Stimulated activated CD4-positive, alpha-beta T cell treated with anti-CD3 and anti-CD28 coated beads, Interleukin-2, amount 100 ng/mL, for 4 hours (primary cell): ENCODE measurements at places on chromosomes 1 and 21.

DNA sequence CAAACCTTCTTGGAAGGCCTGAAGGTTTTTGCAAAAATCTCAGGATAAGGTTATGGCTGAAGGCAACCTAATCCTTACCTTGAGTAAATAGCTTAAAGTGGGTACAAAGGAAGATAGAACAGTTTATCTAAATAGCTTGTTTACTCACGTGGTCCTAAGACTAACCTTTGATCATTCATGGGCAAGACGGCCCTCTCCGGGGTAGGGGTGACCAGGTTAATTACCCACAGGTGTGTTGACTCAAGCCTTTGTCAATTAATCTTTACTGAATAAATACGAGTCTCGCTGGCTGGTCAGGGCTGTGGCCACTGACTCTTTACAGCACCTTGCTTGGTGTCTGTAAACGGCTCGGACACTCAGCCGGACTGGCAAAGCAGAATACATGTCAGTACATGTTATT, 10.8 kb downstream of the AADACL4 start:
- DNase-seq = no peak

DNA sequence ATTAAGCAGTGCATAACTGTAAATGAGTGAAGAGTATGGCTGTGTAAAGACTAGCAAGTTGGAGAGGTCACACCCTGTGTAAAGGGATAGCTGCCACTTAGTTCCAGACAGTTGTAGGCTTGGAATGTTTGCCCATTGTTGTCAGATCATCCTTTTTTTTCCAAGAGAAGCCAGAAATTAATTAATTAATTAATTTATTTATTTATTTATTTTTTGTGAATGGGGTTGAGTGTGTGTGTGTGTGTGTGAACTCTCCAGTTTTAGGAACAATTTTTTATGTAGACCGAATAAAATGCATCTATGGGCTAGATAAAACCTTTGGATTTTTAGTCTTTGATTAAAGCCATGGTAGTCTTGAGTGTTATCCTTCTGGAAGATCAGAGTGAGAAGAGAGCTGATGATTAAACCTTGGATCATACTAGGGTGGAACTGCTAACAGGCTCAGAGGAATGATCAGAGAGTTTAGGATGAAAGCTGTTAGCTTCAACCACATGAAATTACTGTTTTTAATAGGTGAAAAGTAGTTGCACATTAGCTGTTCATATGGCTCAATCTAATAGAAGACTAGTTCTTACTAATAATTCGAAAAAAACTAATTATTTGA, 58.4 kb downstream of the OSBPL9 start:
- DNase-seq = no peak

GRCh38 chr1:232806186-232806510, 932 bp downstream of the MAP10 start:
- no peak for DNase-seq

DNA sequence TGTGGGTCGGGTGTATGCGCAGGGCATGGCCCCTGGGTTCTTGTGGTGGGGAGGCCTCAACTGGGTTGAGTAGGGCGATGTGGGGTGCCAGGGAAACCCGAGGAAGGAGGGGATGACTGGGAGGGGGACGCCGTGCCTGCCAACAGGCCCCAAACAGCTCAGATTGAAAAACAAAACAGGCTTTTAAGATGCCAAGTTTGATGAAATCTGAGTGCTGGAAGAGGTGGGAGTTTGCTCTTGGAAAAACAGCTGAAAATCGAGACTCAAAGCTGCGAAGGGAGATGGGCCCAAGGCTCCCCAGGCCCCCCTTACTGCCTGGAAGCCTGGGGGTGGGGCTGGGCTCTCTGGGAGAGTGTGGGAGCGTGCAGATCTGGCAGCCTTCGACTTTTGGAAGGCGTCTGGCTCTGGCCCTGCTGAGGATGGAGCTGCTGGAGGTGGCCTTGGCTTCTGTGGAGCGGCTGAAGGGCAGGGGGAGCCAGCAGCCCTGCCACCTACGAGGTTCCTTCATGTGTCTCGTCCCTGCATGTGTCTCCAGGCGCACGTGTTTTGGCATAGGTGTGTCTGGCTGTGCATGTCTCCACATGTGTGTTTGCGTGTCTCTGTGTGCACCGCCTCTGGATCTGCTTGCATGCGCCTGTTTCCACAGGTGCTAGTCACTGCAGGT, 33.3 kb downstream of the PTPRF start:
- no peak for DNase-seq

- no peak for DNase-seq
Measured at GRCh38 chr1:246145900-246146299, 361.2 kb downstream of the SMYD3 start.

DNA sequence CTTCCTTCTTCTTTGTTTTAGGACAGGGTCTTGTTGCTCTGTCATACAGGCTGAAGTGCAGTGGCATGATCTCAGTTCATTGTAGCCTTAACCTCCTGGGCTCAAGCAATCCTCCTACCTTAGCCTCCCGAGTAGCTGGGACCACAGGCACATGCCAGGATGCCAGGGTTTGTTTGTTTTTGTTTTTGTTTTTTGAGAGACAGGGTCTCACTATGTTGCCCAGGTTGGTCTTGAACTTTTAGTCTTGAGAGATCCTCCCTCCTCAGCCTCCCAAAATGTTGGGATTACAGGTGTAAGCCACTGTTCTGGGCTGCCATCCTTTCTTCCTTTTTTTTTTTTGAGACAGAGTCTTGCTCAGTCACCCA, 56.5 kb upstream of the SLC45A1 start:
- no peak for DNase-seq

GRCh38 chr1:36968730-36969129, 65.6 kb downstream of the GRIK3 start:
- no peak for DNase-seq

- DNase-seq = no peak
Measured at GRCh38 chr1:186894415-186894814, 65.7 kb downstream of the PLA2G4A start.
